Kidney epithelial cell (primary cell): ENCODE measurements at places on chromosomes 4 and X. TPM values are rescaled to one million over a fixed set of nuclear protein-coding genes. Genes with fewer than 3 reads are reported as not detected.

- DNase-seq: no peak
Measured at GRCh38 chr4:161564230-161564834, 599.5 kb downstream of the FSTL5 start.

- DNase-seq: no peak
Measured at GRCh38 chr4:168409089-168409801, 71.0 kb downstream of the DDX60L start.

DNA sequence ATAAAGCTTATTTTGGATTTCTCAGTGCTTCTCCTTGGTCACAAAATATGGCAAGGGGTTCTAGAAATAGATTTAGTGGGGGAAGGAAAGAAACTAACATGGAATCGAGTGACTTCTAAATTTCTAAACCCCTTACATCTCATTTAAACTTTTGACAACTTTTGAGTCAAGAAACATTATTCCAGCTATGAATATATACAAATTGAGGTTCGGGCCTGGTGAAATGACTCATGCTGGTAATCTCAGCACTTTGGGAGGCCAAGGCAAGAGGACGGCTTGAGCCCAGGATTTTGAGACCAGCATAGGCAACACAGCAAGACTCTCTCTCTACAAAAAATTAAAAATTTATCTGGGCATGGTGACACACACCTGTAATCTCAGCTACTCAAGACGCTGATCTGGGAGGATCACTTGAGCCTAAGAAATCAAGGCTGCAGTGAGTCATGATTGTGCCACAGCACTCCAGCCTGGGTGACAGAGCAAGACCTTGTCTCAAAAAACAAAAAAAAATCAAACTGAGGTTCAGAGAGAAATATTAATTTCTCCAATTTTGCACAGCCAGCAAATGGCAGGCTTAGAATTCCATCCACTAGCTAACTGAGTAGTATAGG, 99.8 kb downstream of the ANXA3 start:
- no peak for DNase-seq

- no peak for DNase-seq
Measured at GRCh38 chr4:138911909-138912703, 103.5 kb upstream of the NOCT start.

DNA sequence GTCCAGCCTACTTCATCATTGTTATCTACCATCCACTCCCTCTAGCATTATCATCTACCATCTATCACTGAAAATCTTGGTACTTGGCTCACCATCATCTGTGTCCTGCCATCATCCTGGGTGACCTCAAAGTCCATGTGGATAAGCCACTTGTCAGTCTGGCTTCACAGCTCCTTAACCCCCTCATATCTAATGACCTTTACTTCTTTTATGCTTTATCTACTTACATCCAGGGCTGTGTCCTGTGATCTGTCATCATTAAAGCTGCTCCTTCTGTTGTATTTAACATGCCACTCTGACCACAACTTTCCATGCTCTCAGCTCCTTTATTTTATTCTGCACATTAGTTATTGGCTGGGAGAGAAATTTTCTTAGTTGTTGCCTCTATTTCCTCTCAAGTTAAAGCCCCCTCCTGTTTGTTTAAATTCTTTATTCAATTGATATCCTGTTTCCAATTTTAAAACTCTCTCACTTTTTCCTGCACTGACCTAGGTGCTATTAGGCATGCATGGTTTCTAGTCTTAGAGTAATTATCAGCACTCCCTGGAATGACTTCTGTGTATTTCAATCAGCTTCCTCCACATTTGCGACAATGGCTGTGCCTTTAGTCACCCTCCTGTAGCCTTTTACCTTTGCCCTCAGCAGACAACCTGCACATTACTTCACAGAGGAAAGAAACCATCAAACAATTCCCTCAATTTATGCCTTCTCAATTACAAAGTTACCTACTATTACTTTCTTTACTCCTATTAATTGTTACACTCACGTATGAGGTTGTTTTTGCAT, 8.1 kb upstream of the FABP2 start:
- DNase-seq: no peak

- DNase-seq: no peak
Measured at GRCh38 chrX:150291014-150291413, 72.1 kb upstream of the MAMLD1 start.

- DNase-seq: no peak
Measured at GRCh38 chr4:24470666-24471485, 113.5 kb downstream of the DHX15 start.

DNA sequence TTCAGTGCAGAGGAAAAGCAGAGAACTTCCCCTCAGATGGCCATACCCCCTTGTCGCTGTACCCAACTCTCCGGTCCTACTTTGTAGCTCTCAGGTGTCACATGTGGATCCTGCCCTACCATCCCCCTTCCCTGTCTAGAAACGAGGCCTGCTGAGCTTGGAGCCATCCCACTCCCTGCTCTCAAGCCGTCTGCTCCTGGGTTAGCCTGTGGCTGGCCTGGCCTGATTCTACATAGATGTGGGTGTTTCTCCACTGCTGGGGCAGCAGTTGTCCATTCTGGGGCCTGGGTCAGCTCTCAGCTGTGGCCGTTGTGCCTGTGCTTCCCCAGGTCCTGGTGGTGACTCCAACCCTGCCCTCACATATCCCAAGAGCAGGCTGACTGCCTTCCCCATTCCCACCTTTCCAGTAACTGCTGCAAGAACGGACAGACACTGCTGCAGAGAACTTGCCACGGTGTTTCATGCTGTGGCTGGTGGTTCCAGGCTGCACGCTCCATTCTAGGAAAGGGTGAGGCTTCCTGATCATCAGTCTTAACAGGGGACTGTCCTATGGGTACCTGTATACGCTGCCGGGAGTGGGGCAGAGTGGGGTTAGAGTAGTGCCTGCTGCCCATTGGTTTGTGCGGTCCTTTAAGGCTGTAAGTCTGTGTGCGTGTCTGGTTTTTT, 3.6 kb downstream of the IL9R start:
- DNase-seq: no peak

DNA sequence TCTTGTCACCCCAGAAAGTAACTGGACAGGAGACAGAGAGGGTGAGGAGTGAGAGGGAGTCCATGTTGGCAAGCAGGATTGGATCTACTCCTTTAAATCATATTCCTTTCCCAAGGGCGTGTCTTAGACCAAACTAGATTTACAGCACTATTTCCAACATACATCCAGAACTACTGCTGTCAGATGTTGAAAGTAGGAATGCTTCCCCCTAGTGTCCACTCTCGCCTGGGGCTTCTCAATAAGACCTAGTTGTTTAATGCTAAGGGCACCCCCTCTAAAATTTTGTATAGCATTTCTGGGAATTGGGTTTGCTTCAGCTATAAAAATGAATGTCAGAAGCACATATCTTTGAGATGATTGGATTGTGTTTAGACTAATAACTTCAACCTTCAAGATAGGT, 13.3 kb downstream of the OFD1 start:
- DNase-seq: peak; percentile 21

GRCh38 chr4:5611750-5612149, 96.6 kb downstream of the EVC2 start:
- no peak for DNase-seq

- no peak for DNase-seq
Measured at GRCh38 chr4:188053302-188053701, 56.1 kb downstream of the TRIML2 start.

GRCh38 chr4:55834086-55834795, 14.7 kb downstream of the EXOC1L start:
- DNase-seq: no peak

DNA sequence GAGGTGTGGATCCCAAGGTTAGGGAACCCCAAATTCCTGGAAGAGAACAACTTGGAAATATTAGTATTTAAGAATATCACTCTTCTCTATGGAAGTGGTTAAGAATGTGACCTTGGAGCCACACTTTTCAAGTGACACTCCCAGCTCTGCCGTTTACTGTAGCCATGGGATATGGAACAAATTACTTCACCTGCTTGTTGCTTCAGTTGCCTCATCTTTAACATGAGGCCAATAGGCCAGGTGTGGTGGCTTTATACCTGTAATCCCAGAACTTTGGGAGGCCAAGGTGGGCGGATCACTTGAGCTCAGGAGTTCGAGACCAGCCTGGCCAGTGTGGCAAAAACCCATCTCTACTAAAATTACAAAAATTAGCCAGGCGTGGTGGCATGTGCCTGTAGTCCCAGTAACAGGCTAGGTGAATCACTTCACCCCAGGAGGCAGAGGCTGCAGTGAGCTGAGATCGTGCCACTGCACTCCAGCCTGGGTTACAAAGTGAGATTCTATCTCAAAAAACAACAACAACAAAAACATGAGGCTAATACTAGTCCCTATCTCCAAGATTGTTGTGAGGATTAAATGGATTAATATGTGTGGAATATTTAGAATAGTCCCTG, 13.0 kb downstream of the IL13RA1 start:
- DNase-seq: no peak

- no peak for DNase-seq
Measured at GRCh38 chr4:7218686-7219085, 26.3 kb downstream of the SORCS2 start.

DNA sequence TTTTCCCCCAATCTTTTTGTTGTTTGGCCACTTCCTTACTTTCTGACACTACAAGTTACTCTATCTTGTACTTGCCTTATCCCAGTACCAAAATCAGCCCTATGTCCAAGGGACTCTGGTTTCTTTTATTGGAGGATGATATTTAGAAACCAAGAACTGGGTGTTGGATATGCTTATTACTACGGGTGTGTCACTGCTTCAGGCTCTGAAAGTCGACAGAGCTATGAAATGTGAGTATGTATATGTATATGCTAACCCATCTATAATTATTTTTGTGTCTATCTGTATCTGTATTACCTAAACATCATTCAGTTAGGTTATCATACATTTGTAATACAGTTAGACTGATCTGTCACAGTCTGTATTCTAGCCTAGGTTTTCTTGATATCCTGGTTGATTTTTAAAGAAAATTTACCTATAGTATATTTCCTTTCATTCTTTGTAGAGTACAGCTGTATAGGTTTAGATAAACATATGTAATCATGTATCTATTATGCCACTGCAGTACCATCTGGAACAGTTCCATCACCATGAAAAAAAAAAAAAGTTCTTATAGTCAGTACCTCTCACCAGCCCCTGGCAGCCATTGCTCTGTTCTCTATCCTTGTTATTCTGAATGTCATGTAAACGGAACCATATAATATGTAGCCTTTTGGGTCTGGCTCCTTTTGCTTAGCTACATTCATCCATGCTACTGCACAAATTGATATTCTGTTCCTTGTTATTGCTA, 18.1 kb downstream of the SEC24B start:
- no peak for DNase-seq

- DNase-seq: no peak
Measured at GRCh38 chr4:187424636-187425035, 570.9 kb upstream of the ZFP42 start.

UBA1 gene
- 170 and 199 TPM in 2 replicates for total RNA-seq

FGG gene
- total RNA-seq: not detected in 2 replicates

GPR34 gene
- total RNA-seq: not detected in 2 replicates
